ENCODE measurements at places on chromosomes 4 and X. TPM values are rescaled to one million over a fixed set of nuclear protein-coding genes. Genes with fewer than 3 reads are reported as not detected.

- peak; percentile 87 for DNase-seq
Measured at GRCh38 chr4:879729-880077, 52.4 kb downstream of the GAK start.

GRCh38 chr4:13159041-13159620, 325.0 kb downstream of the RAB28 start:
- DNase-seq, result no peak

Gene SMIM43
- total RNA-seq, result not detected

Gene ATP1B4
- not detected for total RNA-seq
